ENCODE measurements at places on chromosomes 7 and 10.

DNA sequence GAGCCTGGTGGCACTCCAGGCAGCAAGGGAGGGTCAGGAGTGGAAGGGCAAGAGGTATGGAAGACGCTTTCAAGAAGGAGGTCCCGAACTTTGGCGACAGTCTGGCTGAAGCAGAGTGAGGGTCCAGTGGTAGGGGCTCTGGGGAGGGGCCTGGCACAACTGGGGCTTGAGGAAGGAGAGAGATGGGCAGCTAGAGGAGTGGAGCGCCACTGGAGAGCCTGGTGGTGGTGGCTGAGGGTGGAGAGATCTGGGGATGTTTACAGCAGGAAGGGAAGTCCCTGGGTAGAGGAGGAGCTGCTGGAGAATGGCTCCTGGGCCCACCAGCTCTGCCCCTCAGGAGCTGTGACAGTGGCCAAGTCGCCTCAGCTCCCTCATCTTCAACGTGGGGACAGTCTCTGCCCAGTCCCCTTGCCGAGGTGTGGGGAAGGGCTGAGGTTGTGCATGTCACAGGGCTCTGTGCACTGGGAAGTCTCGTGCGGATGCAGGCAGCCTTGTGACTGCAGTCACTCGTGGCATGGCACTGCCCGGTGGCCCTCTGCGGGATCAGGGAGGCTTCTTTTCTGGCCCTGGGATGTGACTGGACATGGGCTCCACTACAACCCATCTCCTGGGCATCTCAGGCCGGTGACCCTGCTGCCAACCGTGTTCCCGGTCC lies 18.5 kb downstream of the UBTD1 start:
- DNase-seq, result no peak

- no peak for DNase-seq
These were observed 513 bp downstream of the HOXA7 start for GRCh38 chr7:27155816-27156507.

- no peak for DNase-seq
These were observed 75.5 kb downstream of the UBE2H start for GRCh38 chr7:129877146-129877792.

GRCh38 chr7:73932364-73932763 lies 71.4 kb downstream of the TMEM270 start:
- no peak for DNase-seq

DNA sequence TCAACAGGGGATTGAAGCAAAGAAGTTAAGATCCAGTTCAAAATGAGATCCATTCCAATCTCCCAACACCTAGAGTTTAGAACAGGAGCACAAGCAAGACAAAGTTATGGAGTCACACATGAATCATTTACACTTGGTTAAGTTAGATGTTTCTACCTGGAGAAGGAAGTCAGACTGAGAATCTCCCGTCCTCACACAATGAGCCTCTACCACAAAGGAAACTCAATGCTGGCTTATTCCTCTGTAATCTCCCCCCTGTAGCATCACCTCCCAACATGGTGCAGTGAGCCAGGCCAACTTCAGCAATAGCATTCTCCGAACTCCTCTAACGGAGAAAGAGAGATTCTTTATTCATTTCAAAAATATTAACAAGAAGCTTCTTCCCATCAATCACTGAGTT lies 82.2 kb downstream of the ELMO1 start:
- no peak for DNase-seq

GRCh38 chr10:86946213-86947155 lies 10.9 kb downstream of the MMRN2 start:
- DNase-seq, result no peak

- DNase-seq, result no peak
These were observed 11.6 kb downstream of the IMPDH1 start for GRCh38 chr7:128398016-128398840.

DNA sequence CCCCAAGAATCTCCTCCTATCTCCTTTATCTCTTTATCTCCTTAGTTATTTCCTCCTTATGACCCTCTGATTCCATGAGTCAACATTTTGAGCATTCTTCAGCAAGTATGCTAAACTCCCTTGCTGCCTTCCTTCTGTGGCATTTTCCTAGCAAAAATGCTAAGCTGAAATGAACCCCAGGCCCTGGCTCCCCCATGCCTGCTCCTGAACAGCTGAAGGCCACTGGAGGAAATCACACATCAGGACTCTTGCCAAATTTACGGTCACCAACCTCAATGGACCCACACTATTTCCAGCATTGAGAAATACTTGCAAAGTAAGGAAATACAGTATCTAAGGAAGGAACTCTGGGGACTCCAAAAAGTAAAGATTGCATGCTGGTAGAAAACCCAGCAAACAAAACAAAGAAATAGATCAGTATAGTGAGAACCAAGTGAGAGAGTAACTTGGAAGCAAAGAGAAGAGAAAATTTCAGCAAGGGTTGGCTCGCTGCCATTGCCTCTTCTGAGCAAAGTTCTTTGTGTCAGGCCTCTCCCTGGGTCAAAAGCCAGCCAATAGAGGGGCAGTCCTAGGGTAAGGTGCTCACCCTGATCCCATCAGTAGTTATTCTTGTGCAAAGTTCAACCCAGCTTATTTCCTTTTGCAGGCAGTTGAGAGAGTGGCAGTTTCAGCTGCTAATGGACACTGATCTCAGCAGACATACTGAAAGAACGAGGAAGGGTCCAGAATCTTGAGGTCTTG lies 5.1 kb upstream of the PLEKHS1 start:
- DNase-seq, result no peak

GRCh38 chr10:18479502-18479901 lies 171.9 kb downstream of the NSUN6 start:
- DNase-seq, result no peak

DNA sequence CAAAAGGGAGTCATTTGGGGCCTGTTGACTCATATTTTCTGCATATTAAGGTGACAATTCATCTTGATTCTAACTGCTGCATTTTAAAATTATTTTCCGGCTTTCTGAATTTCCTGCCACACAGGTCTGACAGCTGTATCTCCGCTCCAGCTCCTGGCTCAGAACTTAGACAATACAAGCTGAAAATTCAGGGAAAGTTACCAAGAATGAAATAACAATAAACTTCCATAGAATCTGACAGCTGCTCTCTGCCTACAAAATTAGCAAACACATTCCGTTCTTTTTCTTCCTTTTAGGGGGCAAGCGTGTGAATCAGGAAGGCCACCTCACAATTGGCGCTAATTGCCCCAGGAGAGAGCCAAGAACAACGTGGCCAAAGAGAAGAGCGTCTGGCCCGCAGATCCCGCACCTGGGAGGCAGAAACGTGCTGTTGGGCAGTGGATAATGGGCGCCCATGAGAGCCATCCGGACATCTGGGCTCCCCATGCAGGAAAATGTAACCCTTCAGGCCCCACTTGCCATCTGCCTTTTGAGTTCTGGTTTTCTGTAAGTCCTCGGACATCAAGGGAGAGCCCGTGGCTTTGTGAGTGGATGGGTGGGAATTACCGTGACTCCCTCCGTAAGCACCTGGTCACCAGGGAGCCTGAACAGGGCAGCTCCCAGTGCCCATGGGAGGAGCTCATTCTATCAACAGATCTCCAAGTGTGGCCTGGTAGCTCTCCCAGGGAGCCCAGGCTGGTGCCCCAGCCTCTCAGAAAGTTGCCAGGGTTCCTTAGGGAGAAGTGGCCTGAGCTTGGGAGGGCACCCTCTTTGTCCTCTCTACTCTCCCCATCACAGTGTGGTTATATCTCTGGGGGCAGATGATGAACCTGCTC lies 5.0 kb downstream of the CLRN3 start:
- DNase-seq, result no peak

DNA sequence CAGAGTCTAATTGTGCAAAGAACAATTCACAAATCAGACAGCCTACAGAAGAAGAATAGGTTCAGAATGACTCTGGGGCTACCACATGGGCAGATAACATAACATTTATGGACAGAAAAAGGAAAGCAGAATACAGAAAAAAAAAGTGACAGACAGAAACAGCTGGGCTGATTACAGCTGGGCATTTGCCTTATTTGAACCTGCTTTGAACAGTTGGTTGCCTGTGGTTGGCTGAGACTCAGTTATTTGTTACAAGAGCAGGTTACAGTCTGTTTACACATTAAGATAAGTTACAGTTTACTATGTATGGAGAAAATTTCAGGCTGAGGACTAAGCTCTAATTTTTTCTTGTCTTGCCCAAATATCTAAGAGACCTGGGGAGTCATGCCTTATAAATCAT lies 327.2 kb downstream of the GALNT17 start:
- DNase-seq, result no peak

DNA sequence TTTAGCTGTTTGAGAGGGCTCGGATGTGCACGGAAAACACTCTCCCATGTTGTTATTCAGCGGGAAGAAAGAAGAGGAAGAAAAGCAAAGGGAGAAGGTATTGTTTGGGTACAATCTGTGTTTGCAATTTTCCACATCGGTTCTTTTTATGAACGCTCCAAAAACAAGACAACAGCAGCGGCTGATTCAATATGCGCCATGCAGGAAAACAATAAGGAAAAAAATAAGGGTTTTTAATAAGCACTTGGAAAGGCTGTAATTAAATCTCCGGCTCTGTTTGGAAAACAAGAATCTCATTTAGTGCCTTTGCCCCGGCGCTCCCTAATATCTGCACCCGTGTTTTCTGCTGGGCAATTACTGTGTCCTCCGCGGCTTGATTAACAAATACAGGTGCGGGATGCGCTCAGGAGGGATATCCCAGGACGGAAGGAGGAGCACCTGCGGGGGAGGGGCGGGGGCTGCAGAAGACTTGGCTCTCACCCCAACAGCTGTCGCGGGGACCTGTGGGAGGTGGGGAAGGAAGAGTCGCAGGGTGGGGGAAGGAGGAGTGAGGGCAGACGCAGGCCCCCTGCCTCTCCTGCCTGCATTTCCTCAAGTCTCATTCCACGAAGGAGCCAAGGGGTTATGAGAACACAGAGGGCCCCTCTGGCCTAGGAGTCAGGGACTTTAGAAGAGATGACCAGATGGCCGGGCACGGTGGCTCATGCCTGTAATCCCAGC lies 181.5 kb upstream of the PODXL start:
- DNase-seq, result no peak

- no peak for DNase-seq
These were observed 188.8 kb upstream of the TCF7L2 start for GRCh38 chr10:112761256-112761655.

DNA sequence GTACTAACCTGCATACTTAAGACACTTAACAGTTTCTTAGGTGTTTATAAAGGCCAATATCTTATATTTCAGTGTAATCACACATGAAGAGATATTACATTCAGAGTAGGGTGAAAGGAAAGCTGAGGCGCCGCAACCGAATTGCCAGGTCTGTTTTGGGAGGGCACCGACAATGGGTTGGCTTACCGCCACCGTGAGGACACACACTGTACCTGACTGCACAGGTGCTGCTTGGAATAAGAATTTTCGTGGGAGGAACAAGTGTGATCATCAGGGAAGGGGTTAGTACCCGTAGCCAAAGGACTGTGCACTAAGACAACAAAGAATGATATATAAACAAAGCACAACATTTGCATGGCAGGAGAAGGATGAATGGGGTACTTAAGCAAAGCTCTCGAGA lies 591.8 kb downstream of the SUGCT start:
- DNase-seq, result no peak

DNA sequence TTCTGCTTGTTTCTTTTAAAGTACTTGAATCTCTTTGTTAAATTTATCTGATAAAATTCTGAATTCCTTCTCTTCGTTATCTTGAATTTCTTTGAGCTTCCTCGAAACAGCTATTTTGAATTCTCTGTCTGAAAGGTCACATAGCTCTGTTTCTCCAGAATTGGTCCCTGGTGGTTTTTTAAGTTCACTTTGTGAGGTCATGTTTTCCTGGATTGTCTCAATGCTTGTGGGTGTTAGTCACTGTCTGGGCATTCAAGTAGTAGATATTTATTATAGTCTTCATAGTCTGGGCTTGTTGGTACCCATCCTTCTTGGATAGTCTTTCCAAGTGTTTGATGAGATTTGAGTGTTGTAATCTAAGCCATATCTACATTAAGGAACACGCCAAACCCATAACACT lies 1060.6 kb downstream of the LRMDA start:
- DNase-seq, result no peak
